ENCODE measurements at places on chromosomes 1 and 21.

GRCh38 chr21:14985306-14985705 is 79.5 kb downstream of the NRIP1 start:
- no peak for DNase-seq

DNA sequence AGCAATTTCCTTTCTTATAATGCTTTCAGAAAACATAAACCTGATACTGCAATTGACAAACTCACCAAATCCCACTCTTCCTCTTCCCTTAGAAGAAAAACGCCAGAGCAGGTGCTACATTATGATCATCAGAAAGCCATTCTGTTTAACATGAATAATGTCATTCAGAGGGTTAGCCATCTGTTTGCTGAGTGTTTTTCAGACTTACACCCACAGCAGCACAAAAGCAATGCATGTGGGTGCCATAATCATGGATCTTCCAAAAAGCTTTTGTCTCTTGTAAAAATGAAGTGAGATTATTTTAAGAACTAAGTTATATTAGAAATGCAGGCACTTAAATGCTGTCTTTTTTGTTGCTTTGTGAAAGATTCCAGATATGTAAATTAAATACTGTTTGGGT is 204.6 kb upstream of the TMPRSS15 start:
- no peak for DNase-seq

DNA sequence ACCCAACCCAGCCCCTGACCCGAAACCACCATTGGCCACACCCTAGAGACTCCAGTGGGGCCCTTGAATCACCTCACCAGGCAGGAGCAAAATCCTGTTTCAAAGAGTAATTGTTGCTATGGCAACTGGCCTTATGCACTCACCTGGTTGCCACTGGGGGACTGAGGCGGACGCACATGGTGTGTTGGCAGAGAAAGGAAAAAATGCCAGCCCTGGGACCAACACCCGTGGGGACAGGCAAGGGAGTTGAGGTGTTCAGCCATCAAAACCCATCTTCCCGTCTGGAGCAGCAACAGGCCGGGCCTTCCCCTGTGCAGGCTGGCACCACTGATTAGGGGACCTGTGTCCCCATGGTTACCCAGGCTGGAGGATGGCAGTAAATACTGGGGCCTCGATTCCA is 395.8 kb upstream of the VAMP3 start:
- no peak for DNase-seq

- no peak for DNase-seq
Observed at GRCh38 chr1:164971391-164971790, 385.1 kb downstream of the LMX1A start.

GRCh38 chr21:43195121-43196021 is 26.6 kb downstream of the CRYAA start:
- DNase-seq, result no peak

DNA sequence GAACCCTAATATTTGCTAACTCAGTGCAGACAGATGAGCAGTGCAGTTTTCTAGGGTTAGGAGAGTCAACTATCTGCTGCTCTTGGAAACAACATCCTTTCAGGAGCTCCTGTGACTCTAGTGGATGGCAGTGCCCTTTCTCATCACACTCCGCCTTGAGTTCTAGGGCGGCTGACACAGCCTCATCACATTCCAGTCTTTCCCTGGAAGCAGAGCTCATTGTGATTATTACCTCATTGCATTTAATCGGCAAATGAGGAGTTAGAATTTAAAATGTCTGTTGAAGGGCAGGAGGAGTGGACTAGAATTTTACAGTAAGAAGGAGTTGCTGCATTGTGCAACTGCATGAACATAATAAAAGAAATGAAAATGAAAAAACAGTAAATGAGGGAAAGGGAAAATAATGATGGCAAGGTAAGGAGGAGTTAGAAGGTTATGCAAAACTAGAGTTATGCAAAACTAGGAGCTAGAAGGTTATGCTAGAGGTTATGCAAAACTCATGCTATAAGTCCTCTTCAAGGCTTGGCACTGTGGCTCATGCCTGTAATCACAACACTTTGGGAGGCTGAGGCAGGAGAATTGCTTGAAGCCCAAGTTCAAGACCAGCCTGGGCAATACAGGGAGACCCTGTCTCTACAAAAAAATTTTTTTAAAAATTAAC is 6.9 kb upstream of the PTGFRN start:
- DNase-seq, result no peak

- DNase-seq, result no peak
Observed at GRCh38 chr1:29758781-29759499, 522.6 kb downstream of the PTPRU start.

DNA sequence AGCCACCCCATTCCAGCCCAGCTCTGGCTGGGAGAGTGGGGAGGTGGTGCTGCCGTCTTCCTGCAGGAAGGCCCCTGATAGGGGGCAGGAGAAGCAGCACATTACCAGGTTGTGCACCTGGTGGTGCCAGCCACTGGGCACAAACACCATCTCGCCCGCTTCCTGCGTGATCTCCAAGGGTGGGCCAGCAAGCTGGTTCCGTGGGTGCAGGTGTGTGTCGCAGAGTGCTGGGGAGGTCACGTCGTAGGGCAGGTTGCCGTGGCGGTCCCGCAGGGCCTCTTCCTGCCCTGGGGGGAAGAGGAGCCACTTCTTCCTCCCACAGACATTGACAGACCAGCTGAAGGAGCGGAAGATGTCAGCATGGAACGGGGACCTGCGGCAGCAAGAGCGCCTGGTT is 1.8 kb downstream of the JMJD4 start:
- no peak for DNase-seq

DNA sequence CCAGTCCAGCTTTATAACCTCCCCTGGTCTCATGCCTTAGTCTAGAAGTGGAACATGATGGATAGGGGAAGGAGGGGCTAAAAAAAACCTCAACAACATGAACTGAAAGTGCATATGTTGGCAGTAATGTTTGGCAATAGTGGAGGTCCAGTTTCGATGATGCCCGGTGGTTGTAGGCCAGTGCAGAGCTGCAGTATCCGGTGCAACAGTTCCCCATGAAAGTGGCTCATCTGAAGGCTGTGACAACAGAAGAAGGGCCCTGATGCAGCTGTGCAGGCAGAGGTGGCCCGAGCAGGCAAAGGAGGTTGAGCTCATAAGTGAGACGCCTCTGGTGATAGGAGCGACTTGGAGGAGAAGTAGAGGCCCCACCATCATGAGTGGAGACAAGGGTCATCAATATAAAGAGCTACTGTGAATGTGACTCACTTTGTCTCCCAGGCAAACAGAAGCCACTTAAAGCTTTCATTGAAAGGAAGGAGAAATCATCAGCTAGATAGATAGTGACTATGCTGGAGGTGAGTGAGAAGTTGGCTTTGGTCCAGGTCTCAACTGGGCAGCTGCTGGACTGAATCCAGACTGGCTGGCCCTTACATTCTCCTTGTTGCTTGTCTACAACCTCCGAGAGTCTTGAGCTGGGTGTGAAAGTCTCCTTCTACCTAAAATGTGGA is 10.2 kb upstream of the CREG1 start:
- DNase-seq, result no peak

DNA sequence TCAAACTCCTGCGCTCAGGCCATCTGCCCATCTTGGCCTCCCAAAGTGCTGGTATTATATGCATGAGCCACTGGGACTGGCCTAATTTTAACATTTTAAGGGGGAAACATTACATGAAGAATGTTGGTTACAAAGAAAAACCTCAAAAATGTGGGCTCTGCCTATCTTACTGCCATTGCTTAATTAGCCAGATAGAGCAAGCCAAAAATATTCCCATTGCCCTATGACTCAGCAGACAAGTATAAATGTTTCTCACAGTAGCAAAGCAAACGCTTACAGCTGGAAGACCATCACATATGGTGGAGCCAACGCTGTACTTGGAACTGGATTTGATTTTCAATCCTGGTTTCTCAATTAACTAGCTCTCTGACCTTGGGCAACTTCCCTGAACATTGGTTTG is 502.0 kb downstream of the SMYD3 start:
- no peak for DNase-seq

DNA sequence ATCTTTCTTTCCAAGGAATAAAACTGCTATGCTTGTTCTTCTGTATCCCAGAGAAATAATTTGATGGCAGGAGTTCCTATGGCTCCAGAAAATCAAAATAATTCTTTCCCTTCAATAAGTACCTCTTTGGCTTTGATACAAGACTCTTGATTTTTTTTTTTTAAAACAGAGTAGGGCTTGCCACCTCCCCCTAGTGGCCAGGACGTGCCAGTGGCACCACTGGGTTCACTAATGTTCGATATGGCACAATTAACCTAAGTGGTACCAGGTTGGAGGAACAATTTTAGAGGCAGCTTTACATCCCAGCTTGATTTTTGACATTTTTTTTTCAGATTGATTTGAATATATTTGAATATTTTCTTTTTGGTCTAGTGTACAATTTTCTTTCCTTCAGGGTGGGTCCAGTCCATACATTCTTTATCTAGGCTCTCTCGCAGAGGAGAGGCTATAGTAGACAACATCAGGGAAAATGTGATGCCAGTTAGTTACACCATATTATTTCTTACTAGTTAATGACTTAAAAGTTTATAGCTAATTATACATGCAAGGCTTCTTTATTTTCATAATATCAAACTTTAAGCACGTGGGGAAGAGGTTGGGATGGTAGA is 330.9 kb downstream of the S1PR1 start:
- DNase-seq, result no peak

DNA sequence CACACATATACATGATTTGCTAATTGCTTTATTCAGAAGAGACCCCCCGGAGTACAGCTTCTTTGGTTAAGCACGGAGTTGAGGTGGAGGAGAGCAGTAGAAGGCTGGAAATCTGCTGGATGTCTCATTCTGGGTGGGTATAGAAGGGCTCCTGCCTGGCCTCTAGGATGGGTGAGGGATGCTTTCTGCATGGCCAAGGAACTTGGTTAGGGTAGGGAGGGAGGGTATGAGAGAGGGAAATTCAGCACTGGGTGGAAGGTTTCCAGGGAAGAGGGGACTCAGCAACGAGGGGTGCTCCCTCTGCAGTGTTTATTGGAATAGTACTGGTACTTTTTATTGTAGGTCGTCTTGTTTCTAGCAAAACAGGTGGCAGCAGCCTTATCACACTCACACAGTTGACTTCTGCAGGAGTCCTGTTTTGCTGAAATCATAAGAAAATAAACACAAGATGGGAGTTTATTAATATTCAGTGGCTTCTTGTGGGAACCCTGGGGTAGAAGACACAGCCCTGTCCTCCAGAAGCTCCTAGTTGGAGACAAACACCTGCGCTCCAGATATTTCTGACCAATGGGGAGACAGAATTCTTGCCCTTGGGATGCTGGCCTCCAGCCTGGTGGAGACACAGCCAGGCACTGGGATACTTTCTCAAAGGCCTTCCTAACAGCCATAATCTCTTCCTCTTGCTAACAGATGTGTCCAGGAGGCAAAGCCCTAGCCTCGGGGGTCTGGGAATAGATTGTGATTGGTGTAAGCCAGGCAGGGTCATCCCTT is 3.8 kb downstream of the PLA2G2A start:
- no peak for DNase-seq

- DNase-seq, result no peak
Observed at GRCh38 chr1:230868736-230869385, 540 bp upstream of the C1orf198 start.

DNA sequence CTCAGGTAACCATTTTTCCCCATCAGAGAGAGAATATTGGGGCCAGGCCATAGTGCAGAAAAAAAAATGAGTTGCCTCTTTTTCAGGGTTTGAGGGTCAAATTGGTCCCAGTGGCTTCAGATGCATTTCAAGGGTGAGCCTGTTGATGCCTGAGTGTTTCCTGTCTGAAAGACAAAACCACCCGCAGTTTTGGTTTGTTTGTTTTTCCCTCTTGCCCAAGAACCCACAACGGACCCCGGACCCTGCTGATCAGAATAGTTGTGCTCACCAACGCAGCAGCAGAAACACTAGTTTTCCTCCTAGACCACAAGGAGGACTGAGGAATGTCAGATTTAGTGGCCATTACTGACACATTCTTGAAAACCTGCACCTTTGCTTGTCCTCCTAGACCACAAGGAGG is 1433.1 kb downstream of the PLA2G4A start:
- DNase-seq, result no peak

DNA sequence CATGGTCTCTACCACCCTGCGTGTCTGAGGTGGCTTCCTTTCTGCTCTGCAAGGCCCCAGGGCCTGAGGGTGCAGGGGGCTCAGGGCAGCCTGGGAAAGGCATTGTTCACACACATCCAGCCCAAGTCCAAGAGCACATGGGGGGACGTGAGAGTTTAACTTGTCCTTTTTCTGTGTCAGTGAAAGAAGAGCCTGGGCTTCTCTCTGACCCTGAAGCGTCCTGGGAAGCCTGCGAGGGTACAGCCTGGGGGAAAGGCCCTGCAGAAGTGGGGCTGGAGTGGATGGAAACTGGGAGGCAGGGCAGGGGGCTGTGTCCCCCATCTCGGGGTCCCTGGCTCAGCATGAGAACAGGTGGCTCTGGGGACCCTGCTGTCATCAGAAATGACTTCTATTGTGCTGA is 181.6 kb downstream of the PRDM16 start:
- DNase-seq, result no peak

DNA sequence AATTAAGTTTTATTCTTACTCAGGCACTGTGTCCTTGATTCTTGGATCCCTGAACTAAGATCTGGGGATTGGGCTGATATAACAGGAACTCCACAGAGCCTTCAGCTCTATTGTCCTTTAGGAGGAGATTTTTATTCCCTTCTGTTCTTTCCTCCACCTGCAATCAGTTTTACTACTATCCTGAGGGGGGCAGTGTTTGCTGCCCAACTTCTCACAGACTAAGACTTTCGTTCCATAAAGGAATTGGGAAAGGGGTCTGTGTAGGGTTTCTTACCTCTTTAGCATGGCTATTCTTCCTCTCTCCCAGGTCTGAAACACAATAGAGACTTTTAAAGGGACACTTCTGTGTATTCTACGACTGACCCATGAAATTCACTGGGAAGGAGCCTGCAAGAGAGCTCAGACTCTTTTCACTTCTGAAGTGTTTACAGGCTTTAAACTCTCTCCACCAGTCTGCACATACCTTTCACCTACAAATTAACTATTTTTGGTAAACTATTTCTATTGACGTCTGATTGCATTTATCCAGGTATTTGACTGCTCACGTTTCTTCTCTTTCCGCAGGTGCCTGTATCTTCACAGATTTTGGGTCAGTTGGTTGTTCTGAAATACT is 103.3 kb upstream of the DEPDC1 start:
- no peak for DNase-seq

DNA sequence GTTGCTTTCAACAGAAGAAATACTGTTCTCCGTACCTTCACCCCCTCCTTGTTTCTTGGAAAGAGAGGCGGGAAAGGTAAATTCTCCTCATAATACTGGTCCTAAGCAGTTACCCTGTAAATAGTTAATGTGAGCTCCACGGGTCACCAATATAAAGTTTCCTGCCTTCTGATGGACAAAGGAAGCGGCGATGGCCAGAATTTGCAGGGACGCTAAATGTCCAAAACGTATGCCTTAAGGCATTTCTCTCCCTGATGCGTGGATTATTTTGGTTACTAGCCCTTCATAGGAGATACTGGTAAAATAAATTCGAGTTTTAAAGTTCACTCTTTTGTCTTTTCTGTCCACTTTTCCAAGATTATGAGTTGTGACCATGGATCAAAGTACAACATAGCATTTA is 898 bp upstream of the PTGS2 start:
- no peak for DNase-seq

Measured in SK-N-MC (cell line).